Posterior cingulate gyrus (tissue), 11 donors: ENCODE measurements at places on chromosomes 6 and 20.
A peak's percentile ranks its signal among the peaks of the same experiment; 100 is the strongest.

GRCh38 chr6:50817646-50817950 is 1.1 kb upstream of the TFAP2B start:
- DNase-seq: no peak

- DNase-seq: peak; percentile 45
These were observed 7.3 kb downstream of the DNTTIP1 start for GRCh38 chr20:45798935-45799642.

DNA sequence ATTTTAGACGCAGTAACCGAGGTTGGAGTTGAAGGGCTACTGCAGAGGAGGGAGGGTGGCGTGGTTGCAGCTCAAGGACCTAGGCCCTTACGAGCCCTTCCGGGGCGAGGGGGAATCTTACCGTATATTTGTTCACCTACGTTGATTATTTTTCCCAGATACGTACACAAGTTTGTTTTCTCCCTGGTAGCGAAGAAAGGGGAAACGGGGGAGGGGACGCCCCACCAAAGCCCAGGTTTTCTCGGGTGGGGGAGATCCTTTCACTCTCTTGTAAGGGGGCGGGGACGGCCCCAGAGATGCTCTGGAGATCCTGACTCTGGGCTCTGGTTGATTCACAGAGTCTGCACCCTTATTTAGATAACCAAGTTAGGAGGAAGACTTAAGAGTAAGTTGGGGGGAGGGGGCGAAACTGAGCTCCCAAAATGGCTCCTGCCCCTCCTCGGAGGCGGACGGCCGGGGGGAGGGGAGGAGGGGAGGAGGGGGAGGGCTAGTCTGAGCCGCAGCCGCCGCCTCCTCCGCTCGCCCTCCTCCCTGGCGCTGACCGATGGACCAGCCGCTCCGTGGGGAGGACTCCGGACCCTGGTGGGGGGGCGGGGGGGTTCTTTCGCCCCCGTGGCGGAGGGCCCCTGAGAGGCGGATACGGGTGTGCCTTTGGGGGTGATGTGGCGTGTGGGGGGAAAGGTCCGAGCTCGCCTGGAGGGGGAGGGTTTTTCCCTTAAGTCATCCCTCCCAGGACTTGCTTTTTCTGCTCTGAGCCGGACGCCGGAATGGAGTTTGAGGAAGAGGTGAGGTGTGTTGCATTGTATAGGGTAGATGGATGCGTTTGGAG is 2.2 kb downstream of the BRD2 start:
- DNase-seq: peak; percentile 76

GRCh38 chr6:91098006-91098405 is 511.1 kb upstream of the MAP3K7 start:
- no peak for DNase-seq

GRCh38 chr20:47059536-47059935 is 164.9 kb downstream of the EYA2 start:
- no peak for DNase-seq

DNA sequence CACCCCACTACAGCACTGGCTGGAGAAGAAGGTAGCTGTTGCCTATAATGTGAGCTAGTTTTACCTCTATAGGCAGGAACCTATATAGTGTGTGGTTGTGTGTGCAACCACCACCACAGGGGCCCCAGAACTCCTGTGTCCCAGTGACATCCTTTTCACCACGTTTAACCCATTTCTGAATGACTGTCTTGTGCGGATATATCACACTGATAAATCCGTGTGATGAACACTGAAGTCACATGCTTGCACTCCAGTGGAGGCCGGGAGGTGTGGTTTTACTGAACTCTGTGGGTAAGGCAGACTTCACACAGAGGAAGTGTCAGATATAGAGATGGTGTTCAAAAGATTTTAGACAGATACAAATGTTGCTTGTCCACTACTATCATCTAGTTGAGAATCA is 32.5 kb downstream of the SDHAF4 start:
- no peak for DNase-seq

- no peak for DNase-seq
These were observed 420.9 kb upstream of the FLRT3 start for GRCh38 chr20:14758356-14758755.

- no peak for DNase-seq
These were observed 154.0 kb downstream of the ID4 start for GRCh38 chr6:19991176-19991575.

DNA sequence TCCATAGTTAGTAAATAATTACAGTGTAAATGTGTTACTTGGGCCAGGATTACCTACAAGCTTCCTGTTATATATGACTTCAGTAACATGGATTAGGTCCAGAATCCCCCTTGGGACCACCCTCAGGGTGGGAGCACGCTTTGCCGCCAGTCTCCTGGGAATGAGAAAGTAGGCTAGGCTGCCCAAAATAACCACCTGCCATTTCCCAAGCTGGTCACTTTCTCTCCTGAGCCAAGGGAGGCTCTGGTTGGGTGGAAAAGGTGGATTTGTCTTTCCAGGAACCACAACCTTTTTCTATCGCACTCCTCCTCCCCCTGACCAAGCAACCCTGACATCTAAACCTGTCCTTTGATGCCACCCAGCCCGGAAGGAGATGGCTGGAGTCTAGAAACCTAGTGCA is 9.6 kb upstream of the RIMS4 start:
- no peak for DNase-seq
